ENCODE measurements at places on chromosomes 13 and 19. TPM values are rescaled to one million over a fixed set of nuclear protein-coding genes. Genes with fewer than 3 reads are reported as not detected.

The ZSCAN22 gene
- total RNA-seq, result 3.7 TPM

DNA sequence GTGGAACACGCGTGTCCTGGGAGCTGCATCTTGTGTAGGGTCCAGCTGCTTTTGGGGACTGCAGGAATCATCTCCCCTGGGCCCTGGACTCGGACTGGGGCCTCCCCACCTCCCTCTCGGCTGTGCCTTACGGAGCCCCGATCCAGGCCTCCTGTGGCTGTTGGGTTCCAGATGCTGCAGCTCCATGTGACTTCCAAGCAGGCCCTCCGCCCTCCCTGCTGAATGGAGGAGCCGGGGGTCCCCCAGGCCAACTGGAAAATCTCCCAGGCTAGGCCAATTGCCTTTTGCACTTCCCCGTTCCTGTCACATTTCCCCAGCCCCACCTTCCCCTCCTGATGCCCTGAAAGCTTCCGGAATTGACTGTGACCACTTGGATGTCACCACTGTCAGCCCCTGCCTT is 6.2 kb upstream of the PGLS start:
- DNase-seq, result no peak

- peak; percentile 33 for DNase-seq
Measured at GRCh38 chr13:79549355-79550106, 68.6 kb downstream of the NDFIP2 start.

DNA sequence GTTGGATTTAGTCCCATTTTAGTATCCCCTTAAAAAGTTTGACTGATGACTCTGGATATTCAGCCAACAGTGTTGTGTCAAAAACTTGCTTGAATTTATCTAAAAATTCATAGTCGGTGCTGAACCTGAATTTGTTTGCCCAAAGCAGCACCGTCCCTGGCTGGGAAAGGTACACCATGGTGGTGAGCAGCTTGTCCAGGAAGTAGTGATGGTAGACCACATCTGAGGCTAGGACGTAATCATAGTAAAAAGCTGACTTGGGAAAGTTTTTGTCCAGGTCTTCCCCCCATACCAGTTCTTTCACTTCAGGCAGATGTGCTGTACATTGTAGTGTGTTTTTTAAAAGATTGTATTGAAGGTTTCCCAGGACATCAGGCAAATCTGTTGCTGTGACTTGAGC is 8.8 kb downstream of the METTL21C start:
- DNase-seq, result no peak

The ZNF628 gene
- total RNA-seq, result 2.0 TPM

GRCh38 chr13:72523593-72523992 is 203.8 kb downstream of the MZT1 start:
- DNase-seq, result no peak
